ENCODE measurements at places on chromosomes 7 and 10. TPM values are rescaled to one million over a fixed set of nuclear protein-coding genes. Genes with fewer than 3 reads are reported as not detected.

The TBL2 gene
- 52.5 TPM for total RNA-seq

The CACNB2 gene
- total RNA-seq: 73.5 TPM

The COL13A1 gene
- 2.0 TPM for total RNA-seq

The PON1 gene
- total RNA-seq: not detected

The SEMA3D gene
- total RNA-seq: 2.2 TPM

Measured in esophagus muscularis mucosa (tissue), 4 donors.